ENCODE measurements at places on chromosomes 3 and 15.

GRCh38 chr3:163476179-163476578, 1602.1 kb downstream of the SI start:
- DNase-seq, result no peak

- DNase-seq, result no peak
Measured at GRCh38 chr3:141808586-141808985, 45.4 kb downstream of the GRK7 start.

GRCh38 chr3:42589382-42590109, 1.1 kb upstream of the SS18L2 start:
- DNase-seq, result no peak

- DNase-seq, result no peak
Measured at GRCh38 chr15:74174958-74175253, 1.4 kb downstream of the ISLR start.

DNA sequence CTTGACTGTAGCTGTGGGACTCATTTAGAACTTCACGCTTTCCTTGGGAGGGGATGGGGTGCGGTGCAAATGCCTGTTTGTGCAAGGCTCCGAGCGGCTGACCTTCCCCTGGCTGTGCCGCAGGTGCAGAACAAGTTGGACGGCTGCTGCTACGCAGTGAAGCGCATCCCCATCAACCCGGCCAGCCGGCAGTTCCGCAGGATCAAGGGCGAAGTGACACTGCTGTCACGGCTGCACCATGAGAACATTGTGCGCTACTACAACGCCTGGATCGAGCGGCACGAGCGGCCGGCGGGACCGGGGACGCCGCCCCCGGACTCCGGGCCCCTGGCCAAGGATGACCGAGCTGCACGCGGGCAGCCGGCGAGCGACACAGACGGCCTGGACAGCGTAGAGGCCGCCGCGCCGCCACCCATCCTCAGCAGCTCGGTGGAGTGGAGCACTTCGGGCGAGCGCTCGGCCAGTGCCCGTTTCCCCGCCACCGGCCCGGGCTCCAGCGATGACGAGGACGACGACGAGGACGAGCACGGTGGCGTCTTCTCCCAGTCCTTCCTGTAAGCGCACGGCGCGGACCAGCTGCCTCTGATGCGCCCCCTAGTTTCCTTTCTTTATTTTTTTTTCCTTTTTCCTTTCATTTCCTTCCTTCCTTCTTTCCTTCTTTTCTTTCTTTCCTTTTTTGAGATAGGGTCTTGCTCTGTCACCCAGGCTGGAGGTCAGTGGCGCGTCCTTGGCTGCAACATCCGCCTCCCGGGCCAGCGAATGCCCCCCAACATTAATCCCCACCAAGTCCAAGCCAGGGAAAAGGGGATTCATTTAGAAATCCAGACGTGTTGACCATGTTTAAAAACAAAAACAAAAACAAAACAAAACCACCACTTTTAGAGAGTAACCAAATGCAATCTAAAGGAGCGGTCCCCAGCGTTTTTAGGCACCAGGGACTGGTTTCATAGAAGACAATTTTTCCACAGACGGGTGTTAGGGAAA, 42.7 kb downstream of the EIF2AK4 start:
- DNase-seq, result peak; percentile 35

- no peak for DNase-seq
Measured at GRCh38 chr3:190718097-190718496, 144.4 kb downstream of the GMNC start.

DNA sequence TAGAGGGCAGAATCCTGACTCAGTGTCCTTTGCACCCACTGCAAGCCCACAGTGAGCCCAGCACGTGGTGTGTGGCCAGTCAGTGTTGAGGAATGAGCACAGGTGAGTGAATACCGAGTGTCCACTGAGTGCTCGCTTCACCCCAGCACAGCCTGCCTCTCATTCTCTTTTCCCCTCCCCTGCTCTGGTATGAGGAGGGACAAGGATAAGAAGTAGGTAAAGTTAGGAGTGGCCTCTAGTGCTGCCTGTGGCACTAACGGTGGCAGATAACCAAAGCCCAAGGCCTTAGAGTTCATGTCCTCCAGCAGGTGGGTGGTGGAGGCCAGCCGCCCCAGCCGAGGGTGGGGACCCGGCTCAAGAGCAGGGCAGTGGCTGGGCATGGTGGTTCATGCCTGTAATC, 38.0 kb downstream of the PRKCD start:
- DNase-seq, result no peak

- DNase-seq, result no peak
Measured at GRCh38 chr3:24713516-24713915, 218.9 kb upstream of the THRB start.

DNA sequence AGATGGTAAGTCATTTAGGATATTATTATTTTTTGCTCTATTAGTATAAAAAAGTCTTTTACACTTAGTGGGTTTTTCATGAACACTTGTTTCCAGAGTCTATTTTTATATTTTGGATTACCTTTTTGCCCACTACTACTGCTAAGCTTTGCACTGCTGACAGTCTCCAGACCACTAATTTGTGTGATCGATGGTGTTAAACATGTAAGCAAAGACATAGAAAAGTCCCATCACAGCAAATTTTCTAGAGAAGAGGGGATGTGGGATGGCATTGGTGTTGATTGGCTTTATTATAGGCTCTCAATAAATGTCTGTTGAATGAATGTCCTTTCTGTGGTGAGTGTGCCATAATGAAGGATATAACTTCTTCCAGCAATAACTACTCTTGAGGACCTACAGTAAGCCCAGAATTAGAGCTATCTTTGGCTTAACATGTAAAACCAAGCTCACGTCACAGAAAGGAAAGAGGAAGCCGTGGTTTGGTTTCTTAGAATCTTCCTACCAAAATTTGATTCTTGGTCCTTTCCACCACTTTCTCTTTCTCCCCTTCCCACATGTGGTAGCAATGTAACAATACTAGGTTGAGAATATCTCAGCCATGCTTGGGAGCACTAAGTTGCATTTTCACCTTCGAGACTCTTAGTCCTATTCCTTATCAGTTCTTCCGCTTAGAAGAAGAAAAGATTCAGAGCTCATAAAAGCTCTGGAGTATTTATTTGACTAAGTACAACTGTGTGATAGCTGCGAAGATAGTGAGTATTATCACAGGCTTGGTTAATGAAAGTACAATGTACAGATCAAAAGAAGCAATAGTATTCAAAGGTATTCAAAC, 90.6 kb upstream of the UMPS start:
- DNase-seq, result no peak

DNA sequence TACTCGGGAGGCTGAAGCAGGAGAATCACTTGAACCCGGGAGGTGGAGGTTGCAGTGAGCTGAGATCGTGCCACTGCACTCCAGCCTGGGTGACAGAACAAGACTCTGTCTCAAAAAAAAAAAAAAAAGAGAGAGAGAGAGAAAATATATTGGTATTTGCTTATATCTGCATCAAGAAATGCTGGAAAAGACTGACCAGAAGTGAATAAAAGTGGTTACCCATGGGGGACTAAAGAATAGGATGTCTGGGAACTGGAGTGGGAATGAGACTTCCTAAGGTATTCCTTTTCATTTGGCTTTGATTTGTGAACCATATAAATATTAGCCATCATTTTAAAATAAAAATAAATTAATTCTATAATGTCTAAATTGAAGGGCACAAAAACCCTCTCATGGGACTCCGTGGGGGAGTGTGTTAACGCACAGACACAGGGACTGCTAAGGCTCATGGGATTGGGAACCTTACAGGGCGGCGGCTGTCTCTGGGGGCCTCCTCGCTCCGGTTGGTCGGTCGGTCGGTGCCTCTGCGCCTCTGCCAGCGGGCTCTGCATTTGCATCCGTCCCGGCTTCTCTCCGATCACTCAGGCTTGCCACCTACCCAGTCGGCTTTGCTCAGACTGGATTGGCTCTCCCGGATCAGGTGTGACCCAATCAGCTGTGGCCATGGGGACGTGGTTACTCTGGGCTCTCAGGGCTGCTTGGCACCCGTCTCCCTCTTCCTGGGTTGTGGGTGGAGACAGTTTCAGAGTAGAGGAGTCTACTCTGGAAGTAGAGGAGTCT, 12.7 kb upstream of the TSPAN3 start:
- peak; percentile 48 for DNase-seq

- DNase-seq, result no peak
Measured at GRCh38 chr3:48564022-48564421, 441 bp upstream of the UCN2 start.

DNA sequence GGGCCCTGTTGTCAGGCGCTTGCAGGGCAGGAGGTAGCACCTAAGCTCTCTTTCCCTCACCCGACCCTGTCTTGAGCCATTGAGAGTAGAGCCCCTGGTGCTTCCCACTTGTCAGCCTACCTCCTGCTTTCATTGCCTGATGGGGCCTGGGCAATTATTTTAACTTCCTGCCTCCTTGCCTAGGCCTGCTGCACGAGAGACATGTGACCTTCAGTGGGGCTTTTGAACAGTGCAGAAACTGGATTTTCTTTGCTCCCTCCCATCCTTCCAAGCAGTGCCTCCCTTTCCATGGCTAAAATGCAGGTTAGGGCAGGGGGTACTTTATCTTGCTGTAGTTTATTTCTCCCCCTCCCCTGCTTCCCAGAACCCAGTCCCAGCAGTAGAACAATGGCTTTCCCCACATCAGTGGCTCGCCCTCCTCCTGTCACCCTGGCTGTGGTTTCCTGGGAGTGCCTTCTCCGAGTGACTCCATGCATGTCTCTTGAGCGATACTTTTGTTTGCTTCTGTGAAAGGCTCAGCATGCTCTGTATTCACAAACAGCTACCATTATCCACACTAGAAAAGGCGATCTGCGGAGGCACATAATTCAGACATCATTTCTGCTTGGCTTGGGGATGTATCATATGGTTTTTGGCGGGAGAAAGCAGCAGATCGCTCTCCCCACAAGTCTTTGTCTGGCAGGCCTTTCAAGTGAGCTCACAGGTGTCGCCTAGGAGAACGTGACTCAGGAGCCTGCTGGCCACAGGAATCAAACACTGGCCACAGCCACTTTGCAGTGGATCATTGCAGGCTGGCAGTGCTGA, 24.1 kb downstream of the PDIA5 start:
- peak; percentile 39 for DNase-seq

DNA sequence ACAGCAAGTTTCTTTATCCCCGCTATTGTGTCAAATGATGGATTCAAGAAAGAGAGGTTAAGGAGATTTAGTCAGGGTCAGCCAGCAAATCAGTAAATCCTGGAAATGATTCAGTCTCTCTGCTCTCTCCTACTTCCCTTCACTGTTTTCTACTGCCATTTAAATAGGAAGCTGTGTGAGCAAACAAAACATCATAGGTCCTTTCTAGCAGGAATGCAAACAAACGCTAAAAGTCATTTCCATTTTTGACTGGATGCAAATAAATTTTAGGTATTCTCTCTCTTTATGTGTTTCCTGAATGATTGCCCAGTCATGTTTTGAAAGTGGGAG, 299.4 kb upstream of the RORA start:
- DNase-seq, result no peak

DNA sequence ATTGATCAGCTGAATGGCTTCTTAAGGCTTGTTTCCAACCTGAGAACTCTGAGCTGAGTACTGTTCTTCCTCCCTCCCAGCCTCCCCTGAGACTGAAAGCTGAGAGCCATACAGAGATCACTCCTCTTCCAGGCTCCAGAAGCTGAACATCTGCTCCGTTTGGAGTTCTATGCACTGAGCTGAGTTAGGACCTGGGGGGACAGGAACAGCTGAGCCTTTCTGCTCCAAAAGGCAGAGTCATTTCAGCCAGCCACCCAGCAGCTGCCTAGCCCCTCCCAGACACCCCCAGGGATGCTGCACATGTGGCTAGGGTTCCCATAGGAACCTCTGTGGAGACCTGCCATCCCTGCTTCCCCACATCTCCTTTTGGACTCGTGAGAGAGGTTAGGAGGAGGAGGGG, 64.2 kb upstream of the GLCE start:
- no peak for DNase-seq

DNA sequence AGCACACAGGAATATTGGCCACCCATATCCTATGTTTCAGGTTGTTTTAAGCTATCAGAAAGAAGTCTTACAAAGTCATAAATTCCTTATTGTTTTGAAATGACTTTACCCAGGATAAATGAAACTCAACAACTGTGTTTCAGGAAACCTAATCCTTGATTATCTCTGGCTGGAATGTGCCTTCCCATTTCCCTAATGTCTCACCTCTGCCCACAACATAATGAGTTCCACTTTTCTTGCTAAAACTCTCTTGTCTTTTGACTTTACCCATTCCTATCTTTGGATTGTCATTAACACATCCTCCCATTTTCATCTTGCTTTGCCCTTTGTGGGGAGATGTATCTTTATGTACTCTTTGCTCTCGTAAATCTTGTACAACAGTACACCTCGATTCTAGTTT, 200.0 kb upstream of the DNAJC19 start:
- DNase-seq, result no peak

GRCh38 chr3:111690242-111690641, 95.1 kb upstream of the ZBED2 start:
- DNase-seq, result no peak

DNA sequence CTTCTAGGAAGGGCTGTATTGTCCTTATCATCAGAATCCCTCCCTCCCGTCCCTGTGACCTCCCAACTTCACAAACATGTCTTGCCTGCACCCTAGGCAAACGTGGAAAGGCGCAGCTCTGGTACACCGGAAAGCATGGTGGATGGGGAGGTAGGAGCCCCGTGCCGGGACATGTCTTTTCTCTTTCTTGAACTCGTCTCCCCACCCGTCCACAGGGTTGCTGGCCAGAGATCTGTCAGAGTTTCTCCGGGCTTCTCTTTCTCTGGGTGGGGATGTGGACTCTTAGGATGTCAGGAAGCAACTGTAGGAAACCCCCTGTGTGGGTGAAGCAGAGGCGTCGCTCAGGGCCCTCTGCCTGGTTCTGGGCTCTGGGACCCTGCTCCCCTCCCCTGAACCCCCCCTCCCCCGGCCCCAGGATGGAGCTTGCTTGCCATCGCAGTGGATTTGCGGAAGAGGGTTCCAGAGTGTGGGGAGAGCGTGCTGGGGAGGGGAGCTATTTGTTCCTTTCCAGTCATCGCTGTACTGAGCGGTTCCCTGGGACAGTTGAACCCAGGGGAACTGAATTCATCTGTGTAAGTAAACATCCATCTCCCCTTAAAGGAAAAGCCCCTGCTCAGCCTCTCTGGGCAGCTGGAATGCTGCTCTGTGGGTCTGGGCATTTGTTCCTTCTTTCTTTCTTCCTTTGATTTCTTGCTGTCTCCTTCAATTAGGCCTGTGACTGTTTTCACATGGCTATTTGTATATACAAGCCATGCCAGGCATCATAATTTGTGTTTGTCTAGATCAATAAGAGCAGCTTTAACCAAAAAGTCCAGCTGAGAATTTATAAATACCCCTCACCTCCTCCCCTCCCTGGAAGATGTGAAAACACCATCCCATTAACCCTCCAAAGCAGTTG, 72.8 kb downstream of the SMAD3 start:
- DNase-seq, result no peak

- peak; percentile 12 for DNase-seq
Measured at GRCh38 chr15:70854666-70854976, 664 bp upstream of the LARP6 start.

- DNase-seq, result no peak
Measured at GRCh38 chr3:151182349-151183079, 20.5 kb downstream of the GPR171 start.

DNA sequence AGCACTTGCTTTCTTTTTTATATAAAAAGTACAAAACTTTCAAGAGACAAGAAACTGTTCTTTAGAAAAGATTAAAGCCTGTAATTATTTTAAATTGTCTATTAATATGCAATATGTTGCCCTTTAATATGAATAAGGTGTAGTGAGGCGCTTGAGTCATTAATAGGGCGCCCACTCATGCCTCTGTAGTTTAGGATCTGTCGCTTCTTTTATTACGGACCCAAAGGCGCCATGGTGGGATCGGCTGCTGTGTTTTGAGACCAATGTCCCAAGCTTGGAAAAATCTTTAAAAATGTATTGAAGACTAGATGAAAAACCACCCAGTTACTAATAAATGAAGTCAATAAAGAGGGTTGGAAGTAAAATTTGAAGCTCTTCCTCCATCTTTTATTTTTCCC, 259.5 kb upstream of the MEIS2 start:
- no peak for DNase-seq

Measured in neuronal stem cell (in vitro differentiated cells).